NCI-H1417 treated with DMSO at 0.1 percent for 48 hours (cell line): ENCODE measurements at places on chromosomes 6 and 20.

- no peak for DNase-seq
Observed at GRCh38 chr6:123529843-123530242, 106.9 kb downstream of the TRDN start.

DNA sequence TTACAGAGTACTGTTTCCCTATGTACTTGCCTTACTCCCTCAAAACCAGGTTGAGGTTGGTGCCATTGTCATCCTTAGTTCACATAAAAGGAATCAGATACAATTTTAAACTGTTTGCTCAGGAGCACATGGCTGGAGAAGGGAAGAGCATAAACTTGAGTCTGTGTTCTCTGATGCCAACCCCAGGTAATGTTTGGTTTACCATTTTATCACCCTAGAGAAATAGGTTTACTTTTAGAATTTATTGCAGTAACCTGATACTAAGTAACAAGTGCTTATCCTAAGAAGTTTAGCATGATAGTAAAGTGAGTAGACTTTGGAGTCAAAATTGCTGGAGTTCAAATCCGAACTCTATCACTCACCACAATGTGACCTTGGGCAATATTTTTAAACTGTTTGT, 86.3 kb downstream of the RFPL4B start:
- DNase-seq = no peak

DNA sequence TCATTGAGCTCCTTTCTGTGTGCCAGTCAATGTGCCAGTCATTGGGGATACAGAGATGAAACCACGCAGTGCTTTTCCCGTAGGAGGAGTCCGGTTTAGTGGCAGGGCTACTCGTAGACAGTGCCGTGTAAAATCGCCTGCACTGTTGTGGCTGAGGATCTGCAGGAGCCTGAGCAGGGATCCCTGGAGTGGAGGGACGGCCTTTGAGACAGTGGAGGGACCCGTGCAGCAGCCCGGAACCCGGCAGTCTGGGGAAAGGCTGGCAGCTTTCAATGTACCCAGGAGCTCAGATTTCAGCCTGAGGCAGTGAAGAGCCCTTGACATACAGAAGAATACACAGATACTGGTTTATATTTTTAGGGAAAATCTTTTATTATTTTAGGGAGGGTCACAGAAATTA, 203.3 kb downstream of the ARID1B start:
- DNase-seq = peak; percentile 23

DNA sequence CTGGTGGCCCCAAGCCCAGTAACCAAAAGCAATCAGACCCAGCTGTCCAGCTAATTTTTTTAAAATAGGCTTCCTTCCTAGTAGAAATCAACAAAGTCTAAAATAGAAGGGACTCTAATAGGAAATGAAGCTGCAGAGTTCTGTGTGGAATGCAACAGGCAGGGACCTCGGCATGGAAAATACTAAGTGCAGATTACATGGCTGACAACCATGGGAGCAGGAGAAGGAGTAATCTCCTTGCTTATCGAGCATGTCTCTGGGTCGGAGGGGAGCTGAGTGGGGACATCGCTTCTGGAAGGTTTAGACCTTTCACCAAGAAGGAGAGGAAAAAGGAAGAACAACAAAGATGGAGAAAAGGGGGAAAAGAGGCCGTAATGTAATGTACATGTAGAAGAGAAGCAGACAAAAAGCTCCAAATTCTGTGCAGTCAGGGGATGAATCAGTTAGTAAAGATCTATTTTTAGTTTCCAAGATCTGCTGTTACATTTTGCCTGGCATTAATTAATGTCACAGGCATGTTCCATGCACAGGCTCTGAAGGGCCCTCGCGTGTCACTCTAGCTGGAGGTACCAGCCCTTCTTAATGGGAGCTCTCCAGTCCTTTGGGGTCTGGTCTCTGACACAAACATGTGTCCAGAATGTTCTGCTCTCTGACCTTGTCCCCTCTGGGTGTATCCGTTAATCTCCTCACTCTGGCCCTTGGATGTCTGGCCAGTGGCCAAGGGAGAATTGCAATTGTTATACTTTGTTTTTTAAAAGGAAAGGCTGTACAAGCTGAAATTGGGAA, 16.6 kb upstream of the ZNF831 start:
- no peak for DNase-seq
